Omental fat pad (tissue), 4 donors: ENCODE measurements at places on chromosomes 1 and 21.

GRCh38 chr21:35048183-35048601 is 910 bp downstream of the RUNX1 start:
- DNase-seq, result no peak

DNA sequence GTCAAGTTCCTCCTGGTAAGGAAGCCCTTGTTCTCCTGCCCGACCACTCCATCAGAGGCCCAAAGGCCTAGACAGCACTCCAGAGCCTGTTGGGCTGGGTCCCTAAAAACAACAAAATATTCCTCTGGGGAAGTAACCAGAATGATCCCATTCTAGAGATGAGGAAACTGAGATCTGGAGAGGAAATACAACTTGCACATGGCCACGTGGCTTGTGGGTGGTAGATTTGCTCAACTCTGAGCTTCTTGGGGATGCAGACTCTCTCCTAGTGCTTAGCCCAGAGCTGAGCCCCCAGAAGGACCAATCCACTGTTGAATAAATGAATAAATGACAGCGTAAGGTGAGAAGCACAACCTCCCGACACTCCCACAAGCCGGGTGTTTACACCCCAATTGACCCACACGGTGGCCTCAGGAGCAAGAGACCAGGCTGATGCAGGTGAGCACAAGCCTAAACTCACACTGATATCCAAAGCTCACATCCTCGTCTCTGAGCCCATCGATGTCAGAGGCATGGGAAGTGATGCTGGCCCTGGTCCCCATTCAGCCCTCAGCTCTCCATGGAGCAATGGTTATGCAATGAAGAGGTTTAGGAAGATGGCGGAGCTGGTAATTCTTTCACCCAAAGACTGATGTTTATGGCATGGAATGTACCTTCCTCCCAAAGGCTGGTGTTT is 172.5 kb upstream of the EDN2 start:
- no peak for DNase-seq

DNA sequence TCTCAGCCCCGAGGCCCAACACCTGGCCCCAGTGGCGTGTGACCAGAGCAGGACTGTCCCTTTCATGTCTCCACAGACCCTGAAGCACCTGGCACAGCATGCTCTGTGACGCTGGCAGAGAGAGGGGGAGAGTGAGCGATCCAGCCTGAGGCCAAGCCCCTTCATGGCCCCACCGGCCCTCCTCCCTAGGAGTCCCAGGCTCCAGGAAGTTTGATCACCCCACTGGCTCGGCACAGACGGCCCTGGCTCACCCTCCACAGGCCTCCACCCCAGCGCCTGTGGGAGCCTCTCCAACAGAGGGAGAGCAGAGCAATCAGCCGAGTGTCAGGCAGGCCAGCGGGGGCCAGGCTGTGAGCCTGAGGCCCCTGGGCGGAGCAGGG is 11.0 kb downstream of the SH3BGRL3 start:
- DNase-seq, result no peak

- no peak for DNase-seq
Measured at GRCh38 chr1:48977273-48977672, 200.6 kb upstream of the BEND5 start.

DNA sequence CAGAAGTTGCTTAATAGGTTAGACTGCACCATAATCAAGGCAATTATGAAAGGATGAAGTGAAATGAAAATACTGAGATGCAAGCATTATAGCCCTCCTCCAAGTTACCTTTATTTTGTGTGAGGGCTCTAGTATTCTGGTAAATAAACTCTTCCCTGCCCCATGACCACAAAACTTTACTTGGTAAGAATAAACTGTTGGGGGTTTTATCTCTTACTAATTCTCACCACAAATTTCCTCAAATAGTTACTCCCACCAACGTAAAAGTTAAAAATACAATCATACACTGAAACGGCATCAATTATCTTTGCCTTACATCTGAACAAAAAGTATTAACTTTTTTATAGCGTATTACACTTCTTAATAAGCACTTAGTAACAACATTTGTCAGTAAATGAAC is 29.5 kb downstream of the C21orf91 start:
- no peak for DNase-seq

DNA sequence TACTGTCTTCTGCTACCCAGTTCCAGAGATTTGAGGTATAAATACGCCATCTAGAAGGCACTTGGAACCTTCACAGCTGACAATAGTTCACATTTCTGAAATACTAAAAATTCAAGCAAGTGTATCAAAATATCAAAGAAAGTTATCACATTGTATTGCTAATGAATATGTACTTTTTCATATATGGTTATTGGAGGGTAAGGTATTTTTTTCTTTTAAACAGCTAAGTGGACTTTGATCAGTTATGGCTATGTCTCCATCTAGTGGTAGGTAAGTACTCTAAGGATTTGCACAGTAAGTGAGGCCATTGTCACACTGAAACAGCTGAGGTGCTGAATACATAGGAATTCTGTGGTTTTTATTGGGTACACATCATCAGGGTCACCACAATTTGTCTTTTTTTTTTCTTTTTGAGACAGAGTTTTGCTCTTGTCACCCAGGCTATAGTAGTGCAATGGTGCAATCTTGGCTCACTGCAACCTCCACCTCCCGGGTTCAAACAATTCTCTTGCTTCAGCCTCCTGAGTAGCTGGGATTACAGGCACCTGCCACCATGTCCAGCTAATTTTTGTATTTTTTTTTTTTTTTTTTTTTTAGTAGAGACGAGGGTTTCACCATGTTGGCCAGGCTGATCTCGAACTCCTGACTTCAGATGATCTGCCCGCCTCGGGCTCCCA is 49.1 kb upstream of the CR2 start:
- DNase-seq, result no peak
